Large intestine (tissue), 12 donors: ENCODE measurements at places on chromosomes 6 and 20. TPM values are rescaled to one million over a fixed set of nuclear protein-coding genes. Genes with fewer than 3 reads are reported as not detected.

PROKR2 gene
- not detected for polyA plus RNA-seq

OTOR gene
- not detected for polyA plus RNA-seq

HAO1 gene
- polyA plus RNA-seq: not detected

RNF39 gene
- polyA plus RNA-seq: 0.75 TPM

TLDC2 gene
- polyA plus RNA-seq: 17.0 TPM

DNA sequence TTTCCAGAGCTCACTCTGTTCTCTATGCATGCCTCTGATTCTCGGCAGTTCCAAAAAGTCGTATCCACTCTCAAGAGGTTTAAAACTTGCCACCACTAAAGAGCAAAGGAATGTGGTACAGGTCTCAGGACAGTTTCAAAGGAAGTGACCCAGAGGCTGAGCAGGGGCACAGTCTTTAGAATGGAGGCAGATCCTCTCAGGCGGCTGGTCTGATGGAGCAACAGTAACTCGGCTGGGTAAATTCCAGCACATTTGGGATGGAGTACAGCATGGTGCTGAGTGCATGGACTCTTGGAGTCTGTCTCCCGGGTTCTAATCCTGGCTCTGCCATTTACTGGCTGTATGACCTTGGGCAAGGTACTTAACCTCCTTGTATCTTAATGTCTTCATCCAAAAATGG is 88.1 kb upstream of the BACH2 start:
- DNase-seq: no peak

DNA sequence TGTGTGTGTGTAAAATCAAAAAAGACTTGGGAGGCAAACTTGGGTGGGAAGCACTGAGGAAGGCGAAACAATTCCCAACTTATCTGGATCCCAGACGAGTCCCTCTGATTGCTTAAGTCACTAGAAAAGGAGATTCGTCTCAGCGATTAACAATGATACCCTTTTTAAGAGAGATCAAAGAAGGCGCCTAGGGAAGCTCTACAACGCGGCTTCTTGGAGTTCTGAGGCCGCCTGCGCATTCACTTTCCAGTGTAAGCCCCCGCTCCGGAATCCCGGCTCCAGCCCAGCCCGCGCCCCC is 8.7 kb upstream of the TBX18 start:
- no peak for DNase-seq

- DNase-seq: no peak
These were observed 61.9 kb upstream of the MBOAT1 start for GRCh38 chr6:20274137-20274536.

GRCh38 chr6:127058027-127058426 is 60.4 kb upstream of the RSPO3 start:
- no peak for DNase-seq

DNA sequence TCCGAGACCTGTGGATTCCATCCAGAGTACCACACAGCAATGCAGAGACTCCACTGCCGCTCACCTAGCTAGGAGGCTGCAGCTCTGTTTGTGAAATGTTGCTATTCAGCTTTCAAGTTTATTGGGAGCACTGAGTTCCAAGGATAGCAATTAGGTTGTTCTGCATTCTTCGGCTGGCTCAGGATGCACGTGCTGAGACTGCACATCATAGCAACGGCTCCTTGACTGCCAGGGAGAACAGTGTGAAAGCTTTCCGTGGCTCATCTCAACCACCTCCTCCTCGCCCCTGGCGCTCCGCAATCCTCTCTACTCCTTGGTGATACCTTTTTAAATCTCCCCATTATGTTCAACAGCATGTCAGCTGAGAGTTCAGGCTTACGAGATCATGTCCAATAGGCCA is 116.6 kb downstream of the TSHZ2 start:
- DNase-seq: no peak

GRCh38 chr6:64084185-64084663 is 448.6 kb downstream of the PHF3 start:
- peak; percentile 23 for DNase-seq

- DNase-seq: no peak
These were observed 89.9 kb upstream of the MBOAT1 start for GRCh38 chr6:20302168-20302567.

GRCh38 chr20:1346315-1346969 is 17.5 kb upstream of the SDCBP2 start:
- DNase-seq: no peak

- DNase-seq: no peak
These were observed 244.8 kb upstream of the SYNCRIP start for GRCh38 chr6:85887461-85887860.

DNA sequence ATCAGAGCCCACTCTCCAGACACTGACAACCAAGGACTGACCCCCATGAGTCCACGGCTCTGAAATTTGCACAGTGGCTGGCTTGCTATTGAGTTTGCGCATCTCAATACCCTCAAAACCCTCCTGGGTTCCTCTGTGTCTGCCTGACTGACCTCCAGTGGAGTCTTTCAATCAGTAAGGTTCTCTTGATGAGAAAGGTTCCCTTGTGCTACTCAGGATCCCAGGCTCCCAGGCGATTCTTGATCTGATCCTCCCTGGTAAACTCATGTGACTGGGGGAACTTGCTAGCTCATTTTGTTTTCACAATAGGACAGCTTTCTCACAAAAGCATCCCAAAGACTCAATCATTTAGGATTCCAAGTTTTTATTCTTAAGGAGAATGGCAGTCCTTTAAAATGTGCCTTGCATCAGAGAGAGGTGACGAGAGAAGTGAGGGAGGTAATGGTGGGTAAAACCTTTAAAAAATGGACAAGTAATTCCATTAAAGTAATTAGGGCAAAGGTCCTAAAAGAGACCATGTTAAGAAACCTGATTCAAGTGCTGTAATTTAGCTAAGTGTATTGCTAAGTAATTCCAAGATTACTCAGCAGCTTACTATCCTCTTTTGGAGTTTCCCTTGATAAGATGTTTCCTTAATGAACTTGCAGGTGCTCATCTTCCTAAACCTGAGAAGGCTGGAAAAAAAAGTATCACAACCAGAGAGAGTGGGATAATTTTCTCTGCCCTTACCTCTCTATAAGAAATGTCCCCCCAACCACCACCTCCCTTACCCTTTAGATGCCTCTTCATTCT is 304.7 kb upstream of the SGK1 start:
- DNase-seq: no peak

DNA sequence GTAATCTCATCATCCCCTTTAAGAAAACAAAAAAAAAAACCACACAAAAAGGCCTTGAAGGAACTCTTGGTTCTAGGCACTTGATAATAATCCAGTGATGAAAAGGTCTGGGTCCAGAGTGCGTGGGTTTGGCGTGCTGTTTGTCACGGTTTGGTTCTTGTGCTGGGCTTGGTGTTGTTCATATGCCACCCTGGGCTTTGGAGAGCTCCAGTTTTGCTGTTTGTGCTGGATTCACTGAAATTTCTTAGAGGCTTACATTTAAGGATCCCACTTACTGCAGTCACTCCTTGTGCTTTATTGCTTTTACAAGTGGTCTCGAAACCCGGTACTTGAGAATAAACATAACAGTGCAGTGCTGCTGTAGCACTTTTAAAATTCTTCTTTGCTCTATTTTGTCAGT is 68.8 kb upstream of the XRN2 start:
- no peak for DNase-seq

- no peak for DNase-seq
These were observed 70.5 kb upstream of the PRL start for GRCh38 chr6:22367346-22367745.

DNA sequence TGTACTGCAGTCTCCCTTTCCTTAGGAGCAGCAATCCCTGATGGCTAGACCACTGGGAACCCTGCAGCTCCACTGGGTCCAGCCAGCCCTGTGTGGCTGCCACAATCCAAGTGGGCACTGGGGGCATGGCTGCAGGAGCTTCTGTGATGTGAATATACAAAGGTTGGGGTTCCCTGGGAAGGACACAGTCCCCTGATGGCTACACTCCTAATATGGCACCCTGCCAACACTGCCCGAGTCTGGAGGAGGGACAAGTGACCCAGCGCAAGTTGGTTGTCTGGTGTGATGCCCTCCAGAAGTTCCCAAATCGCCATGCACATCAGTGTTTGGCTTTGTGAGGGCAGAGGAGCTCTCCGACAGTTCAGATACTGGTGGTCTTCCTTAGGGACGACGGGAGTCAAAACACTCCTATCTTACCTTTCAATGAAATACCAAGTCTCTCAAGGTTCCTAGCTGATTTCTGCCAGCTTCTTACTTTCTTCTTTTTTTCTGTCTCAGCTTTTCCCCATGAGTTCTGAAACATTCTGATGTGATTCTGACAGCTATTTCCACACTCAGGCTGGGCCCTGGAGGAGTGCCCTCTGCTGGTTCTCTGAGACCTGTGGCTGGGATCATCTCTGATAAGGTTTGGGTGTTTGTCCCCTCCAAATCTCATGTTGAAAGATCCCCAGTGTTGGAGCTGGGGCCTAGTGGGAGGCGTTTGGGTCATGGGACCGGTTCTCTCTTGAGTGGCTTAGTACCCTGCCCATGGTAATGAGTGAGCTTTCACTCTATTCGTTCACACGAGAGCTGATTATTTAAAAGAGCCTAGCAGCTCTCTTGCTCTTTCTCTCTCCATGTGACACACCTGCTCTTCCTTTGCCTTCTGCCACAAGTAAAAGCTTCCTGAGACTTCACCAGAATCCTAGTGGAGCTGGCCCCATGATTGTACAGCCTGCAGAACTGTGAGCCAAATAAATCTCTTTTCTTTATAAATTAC is 15.5 kb upstream of the ZFP57 start:
- no peak for DNase-seq

GRCh38 chr6:33609528-33609927 is 11.6 kb upstream of the ITPR3 start:
- no peak for DNase-seq

DNA sequence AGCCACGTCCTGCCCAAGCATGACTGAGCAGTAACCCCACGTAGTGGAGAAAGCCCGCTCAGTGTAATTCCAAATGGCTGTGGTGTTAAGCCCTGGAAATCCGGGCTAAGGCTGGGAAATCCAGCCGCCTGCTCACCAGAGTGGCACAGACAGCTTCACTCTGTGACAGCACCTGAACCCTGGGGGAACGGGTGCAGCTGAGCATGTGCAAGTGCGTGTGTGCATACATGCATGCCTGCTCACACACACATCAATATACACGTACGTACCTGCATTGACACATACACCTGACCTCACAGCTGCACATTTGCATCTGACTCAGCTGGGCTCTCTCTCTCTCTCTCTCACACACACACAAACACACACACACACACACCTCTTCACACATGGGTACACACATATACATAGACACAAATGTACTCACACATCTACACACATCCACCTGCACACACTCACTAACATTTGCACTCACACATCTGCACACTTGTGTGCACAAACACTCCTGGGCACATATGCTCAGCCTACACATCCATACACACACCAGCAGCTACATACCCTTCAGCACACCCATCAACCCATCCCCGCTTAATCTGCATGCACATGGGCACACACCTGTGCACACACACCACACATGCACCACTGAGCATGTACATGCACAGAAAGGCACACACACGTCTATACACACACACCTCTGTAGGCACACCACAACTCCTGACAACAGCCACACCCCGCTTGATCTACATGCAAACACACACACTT is 114.1 kb downstream of the GRM4 start:
- DNase-seq: no peak

DNA sequence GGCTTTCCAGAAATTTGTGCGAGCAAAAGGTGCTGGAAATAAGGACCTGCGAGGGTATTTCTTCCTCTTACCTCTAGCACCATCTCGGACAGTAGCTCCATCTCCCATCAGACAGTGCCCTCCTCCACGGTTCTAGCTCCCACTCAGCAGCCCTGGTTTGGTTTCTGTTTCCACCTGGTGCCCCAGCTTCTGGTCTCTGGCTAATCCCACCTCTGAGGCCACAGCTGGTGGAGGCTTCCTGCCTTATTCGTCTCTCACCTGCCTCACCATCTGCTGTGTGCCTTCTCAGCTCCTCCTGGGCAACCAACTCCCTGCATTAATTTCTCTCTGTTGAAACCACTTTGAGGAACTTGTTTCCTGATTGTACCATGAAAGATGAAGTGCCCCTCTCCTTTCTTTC is 162.4 kb upstream of the CDYL start:
- no peak for DNase-seq

GRCh38 chr20:10848810-10849370 is 175.1 kb upstream of the JAG1 start:
- DNase-seq: peak; percentile 77
